HuH-7.5 (cell line): ENCODE measurements at places on chromosomes 2 and 18.

DNA sequence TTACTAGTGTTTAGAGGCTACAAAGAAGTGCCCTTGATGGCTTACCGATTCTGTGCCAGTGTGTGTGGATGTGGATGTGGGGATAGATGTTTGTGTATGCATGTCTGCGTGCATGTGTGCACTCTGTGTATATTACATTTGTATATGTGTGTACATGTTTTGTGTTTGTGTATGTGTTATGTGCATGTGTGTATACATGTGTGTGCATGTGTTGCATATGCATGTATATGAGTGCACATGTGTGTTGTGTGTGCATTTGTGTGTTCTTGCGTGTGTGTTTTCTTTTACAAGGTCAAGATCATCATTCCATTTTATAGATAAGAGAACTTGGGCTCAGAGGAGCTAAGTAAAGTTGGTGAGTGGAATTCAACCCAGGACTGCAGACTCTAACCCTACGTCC is 217.1 kb upstream of the PID1 start:
- DNase-seq, result no peak

DNA sequence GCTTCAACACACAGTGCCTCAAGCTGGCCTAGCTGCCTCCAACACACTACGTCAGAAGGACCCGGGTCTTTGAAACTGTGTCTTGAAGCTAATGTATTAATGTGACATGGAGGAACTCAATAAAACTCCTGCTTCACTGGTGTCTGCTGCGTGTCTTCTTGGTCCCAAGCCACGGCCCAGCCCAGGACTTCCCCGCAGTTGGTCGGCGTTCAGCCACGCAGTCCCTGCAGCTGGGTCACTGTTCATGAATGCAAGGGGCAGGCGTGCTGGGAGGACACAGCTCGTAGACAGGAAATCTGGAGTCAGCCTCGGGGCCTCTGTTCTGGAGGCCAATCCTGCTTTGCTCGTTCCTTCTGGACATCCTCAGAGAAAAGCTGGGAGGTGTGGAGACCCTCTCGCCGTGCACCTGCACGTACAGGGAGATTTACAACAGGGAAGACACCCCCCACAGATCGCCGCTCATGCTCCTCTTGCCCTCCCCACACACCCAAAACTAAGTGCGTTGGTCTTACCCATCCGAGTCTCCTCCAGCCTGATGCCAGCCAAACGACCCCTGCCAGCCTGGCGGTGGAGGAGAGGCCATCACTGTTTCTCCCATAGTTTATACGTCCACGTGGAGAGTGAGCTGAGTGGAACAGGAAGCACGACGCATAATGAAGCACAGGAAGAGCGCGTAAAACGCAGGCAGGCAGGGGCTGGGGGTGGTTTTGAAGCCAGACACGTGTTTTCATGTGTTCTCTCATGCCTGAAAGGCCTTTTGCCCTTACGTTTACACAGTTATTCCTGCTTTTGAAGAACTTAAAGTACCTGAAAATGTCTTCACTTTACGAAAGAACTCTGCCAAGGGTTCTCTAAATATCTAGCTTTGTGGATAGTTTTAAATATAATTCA is 39.7 kb downstream of the ADI1 start:
- DNase-seq, result no peak

- no peak for DNase-seq
Observed at GRCh38 chr18:56637711-56638231, 621 bp downstream of the TXNL1 start.

DNA sequence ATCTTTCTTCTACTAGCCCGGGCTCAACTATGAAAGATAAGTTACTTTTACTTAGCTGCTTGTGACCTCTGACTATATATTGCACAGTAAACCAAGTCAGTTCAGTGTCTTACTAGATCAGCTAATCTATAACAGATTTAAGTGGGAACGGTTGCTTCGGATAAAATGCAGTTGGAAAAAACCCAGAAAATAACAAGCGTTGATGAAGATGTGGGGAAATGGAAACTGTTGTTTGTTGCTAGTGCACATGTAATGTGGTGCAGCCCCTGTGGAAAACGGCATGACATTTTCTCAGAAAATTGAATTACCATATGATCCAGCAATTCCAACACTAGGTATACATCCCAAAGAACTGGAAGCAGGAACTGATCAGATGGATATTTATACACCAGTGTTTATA is 248.5 kb downstream of the PRKCE start:
- DNase-seq, result no peak

GRCh38 chr18:79203017-79203605 is 133.9 kb downstream of the ATP9B start:
- DNase-seq, result no peak

GRCh38 chr18:74378179-74378682 is 62.6 kb downstream of the C18orf63 start:
- no peak for DNase-seq

- no peak for DNase-seq
Observed at GRCh38 chr2:179107737-179108136, 57.8 kb upstream of the CCDC141 start.

DNA sequence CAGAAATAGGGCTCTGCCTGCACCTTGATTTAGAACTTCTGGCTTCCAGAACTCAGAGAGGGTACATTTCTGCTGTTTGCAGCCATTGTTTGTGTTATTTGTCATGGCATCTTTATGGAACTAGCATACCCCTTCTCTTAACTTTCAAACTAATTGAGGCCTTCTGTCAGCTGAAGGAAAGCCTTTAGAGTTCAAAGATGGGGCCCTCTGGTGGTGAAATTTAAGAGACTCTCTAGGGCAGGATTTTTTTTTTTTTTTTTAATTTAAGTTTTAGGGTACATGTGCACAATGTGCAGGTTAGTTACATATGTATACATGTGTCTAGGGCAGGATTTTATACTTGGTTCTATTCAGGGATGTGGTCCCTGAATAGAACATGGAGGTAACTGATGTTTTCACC is 260.6 kb upstream of the LINC00305 start:
- DNase-seq, result no peak

DNA sequence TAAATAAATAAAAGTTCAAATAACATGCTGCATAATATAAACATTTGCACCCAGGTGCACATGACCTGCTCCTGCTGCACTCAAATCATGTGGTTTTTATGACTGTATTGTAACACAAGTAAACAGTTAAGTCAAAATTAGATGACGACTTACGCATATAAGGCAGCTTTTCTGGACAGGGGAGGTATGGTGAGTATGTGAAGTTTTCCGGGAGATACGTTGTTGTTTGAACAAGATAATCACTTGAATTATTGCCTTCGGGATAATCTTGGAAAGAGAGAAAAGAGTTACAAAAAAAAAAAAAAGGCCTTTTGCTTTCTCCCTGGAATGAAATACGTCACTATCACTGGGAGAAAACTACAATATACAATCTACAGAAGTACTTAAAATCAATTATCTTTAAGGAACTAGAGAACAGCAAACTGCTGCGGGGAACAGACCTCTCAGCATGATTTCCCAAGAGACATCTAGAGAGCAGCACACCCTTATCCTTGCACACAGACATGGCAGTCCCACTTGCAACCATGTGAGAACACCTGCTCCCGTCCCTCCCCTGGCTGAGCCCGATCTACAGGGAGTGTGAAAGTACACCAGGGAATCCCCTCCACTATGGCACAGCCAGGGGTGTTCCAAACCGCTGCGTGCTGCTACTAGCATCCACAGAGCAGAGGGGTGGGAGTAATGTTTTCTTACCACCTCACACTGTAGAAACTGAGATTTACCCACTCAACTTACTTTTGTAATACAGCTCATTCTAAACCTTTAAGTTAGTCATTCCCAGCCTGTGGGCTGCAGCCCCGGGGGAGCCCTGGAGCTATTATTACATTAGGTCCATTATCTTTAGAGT is 26.3 kb downstream of the B4GALT6 start:
- no peak for DNase-seq

- DNase-seq, result no peak
Observed at GRCh38 chr2:10274983-10275802, 27.5 kb upstream of the HPCAL1 start.

DNA sequence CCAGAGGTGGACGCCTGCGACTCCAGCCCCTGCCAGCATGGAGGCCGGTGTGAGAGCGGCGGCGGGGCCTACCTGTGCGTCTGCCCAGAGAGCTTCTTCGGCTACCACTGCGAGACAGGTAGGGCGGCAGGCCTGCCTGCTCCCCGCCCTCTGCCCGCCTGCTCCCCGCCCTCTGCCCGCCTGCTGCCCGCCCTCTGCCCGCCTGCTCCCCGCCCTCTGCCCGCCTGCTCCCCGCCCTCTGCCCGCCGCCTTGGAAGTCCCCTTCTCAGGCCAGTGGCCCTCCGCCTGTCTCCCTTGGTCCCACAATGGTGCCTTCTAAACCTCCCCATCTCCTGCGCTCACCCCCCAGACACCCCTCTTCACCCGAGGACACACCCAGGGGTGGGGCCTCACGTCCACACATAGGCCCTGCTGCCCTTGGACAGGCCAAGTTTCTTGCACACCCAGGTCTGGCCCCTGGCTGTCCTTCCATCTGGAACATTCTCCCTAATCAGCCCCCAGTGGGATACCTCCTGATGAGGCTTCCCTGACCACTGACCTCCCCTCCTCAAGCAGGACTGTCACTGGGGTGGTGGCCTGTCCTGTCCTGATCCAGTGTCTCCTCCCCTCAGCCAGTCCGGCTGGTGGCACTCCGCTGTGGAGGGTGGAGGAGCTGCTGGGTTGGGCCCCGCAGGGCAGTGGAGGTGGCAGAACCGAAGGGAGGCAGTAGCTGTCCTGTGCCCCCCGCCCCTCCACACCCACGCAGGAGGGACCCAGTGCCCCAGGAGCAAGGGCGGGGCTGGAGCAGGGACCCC is 37.9 kb downstream of the MTERF4 start:
- DNase-seq, result no peak

GRCh38 chr2:241656190-241656741 is 18.8 kb downstream of the ATG4B start:
- DNase-seq, result no peak
